ENCODE measurements at places on chromosomes 16 and 17.

GRCh38 chr16:83742124-83742899 is 65.5 kb upstream of the HSBP1 start:
- no peak for DNase-seq

DNA sequence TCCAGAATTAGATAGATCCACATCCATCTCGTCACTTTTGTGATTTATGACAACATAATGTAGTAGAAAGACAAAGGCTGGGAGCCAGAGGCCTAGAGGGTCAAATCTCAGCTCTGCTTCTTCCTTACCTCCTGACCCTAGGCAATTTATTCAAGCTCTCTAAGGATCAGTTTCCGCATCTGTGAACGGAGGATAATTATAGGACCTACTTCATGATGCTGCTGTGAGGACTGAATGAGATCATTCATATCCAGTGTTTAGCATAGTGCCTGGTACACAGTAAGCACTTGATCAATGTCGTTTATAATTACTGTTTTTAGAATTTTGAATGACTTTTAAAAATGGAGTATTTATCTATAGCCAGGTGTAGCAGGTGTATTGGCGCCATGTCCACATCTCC is 128.4 kb downstream of the SHISA9 start:
- no peak for DNase-seq

DNA sequence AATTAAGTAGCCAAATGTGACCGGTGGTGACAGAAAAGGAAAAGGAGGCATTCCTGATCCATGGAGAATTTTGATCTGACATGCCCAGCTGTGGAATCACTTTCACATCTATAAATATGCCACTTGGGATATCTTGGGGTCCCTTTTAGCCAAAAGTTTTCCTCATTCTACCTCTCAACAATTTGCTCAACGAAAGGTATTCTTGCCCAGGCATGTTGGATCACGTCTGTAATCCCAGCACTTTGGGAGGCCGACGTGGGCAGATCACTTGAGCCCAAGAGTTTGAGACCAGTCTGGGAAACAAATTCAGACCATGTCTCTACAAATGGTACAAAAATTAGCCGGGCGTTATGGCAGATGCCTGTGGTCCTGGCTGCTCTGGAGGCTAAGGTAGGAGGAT is 24.3 kb downstream of the LITAF start:
- DNase-seq = no peak

GRCh38 chr16:75943705-75944514 is 217.6 kb upstream of the CPHXL start:
- DNase-seq = no peak

DNA sequence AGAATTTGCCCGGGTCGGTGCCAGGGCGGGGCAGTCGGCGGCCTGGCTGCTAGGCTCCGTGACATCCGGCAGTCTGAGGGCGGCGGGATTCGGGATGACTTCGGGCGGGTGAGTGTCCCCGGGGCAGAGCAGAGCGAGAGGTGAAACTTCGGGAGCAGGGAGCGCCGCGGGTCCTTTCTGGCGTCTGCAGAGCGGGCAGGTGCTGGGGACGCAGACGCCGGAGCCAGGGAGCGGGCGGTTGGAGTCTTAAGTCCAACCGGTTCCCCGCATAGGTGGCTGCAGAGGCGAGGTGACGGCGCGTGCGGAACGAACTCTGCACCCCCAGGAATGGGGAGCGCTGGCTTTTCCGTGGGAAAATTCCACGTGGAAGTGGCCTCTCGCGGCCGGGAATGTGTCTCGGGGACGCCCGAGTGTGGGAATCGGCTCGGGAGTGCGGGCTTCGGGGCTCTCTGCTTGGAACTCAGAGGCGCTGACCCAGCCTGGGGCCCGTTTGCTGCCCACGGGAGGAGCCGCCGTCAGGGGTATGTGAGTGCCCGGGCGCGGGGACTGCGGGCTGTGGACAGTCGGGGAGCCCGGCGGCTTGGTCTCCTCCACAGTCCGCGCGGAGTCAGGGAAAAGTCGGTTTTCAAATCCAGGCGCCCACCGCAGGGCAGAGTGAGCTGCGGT is at the start of gene B4GALNT2:
Gene B4GALNT2 (plus strand): TSS at position 71 of the 666 bp plus-strand sequence. CDS start 24 bp downstream, at position 95.
- peak; percentile 68 for DNase-seq

- no peak for DNase-seq
Observed at GRCh38 chr17:76466775-76467130, 650 bp upstream of the AANAT start.

DNA sequence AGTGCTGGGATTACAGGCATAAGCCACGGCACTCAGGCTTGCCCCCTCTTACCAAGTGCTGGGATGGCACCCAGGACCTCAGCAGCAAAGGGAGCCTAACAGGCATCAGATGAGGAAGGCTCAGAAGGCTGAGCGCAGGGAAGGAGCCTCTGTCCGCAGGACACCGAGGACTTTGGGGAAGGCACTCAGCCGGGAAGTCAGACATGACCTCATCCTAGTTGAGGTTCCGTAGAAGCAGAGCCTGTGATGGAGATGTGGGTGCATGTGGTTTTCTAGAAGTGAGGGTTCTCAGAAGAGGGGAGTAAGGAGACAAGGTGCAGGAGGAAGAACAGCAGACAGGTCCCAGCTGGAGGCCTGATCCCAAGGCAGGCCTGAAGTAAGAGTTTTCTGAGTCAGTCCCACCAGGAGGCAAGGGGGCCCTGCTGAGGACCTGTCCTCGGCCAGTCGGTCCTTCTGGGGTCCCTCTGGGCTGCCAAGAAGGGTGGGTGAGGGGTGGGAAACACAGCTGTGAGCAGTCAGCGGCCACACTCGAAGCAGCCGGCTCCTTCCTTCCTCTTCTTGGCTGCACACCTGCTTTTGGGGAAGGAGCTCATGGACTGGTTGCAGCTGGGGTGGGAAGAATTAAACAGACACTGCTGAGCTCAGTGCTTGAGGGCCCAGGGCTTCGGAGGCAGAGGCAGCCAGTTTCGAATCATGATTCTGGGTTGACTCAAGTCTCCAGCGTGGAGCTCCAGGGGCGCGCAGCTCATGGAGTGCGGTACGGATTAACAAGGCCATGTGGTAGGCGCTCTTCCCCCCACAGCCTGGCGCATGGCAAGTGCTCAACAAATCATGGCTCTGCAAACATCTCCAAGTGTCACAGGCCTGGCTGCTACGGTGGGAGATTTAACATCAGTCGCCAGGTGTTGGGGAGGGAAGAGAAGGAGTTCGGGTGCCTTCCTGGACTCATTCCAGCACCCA is 38.9 kb upstream of the SNN start:
- DNase-seq = no peak

GRCh38 chr17:49979748-49980479 is 10.9 kb downstream of the DLX4 start:
- no peak for DNase-seq

- DNase-seq = no peak
Observed at GRCh38 chr16:65271996-65272395, 150.1 kb upstream of the CDH11 start.

- DNase-seq = no peak
Observed at GRCh38 chr16:30992931-30993816, 8.2 kb downstream of the HSD3B7 start.

DNA sequence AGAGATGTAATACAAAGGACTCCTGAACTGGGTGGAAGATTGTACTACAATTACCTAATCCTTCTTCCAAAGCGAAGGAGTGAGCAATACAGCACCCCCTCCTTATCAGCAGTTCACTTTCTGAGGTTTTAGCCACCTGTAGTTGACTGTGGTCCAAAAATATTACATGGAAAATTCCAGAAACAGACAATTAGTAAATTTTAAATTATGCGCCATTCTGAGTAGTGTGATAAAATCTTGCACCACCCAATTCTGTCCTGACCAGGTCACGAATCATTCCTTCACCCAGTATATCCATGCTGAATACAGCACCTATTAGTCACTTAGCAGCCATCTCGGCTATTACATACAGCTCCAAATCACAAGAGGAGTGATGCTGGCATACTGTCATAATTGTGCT is 23.2 kb downstream of the VPS53 start:
- DNase-seq = no peak

DNA sequence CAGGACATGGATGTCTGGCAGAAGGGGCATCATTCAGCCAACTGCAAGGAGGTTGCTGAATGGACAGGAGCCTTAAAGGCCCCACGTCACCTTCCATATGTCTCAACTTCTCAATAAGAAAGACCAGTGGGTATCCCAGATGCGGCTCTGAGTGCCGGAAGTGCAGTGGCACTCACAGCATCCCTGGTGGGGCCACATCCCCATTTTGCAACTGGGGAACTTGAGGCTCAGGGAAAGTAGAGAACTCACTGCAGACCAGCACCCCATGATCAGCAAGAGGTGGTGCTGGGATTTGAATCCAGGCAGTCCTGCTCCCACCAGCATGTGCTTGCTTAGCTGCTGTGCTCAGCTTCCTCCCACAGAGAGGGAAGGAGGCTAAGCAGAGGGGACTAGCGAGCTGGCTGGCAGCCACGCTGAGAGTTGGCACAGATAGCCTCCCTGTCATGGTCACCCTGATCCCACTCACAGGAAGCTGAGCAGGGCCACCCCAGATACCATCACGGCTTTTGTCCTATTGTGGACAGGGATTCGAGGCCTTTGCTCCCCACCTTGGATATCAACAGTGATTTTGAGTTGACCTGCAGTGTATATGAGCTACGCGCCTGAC is 294.2 kb upstream of the FOXF1 start:
- peak; percentile 11 for DNase-seq

GRCh38 chr16:24667244-24667764 is 62.1 kb upstream of the TNRC6A start:
- DNase-seq = no peak

DNA sequence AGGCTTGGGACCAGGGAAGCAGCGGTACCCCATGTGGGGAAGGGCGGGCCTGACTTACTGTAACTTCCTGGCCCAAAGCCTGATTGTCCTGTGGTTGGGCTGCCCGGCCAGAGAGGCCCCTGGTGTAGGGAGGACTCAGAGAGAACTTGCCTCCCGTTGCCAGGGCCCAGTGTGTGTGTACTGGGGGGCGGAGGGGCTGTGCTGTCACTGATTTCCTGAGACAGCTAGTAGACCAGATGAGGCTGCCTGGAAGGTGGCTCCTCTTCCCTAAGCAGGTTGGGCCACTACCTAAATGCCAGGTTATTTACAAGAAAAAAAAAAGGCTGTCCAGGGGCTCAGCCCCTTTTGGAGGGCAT is 16.7 kb downstream of the SOCS3 start:
- no peak for DNase-seq

GRCh38 chr17:75549246-75550138 is 24.0 kb downstream of the LLGL2 start:
- peak; percentile 75 for DNase-seq

GRCh38 chr17:32523827-32524552 is 37.2 kb downstream of the CDK5R1 start:
- no peak for DNase-seq

GRCh38 chr17:36085765-36086164 is 4.2 kb downstream of the CCL3 start:
- DNase-seq = no peak

GRCh38 chr17:16443511-16444257 is 28.3 kb downstream of the TRPV2 start:
- peak; percentile 42 for DNase-seq

- DNase-seq = no peak
Observed at GRCh38 chr16:84605339-84605848, 12.5 kb downstream of the COTL1 start.

- DNase-seq = no peak
Observed at GRCh38 chr17:15744074-15744676, 12.1 kb downstream of the TBC1D26 start.

DNA sequence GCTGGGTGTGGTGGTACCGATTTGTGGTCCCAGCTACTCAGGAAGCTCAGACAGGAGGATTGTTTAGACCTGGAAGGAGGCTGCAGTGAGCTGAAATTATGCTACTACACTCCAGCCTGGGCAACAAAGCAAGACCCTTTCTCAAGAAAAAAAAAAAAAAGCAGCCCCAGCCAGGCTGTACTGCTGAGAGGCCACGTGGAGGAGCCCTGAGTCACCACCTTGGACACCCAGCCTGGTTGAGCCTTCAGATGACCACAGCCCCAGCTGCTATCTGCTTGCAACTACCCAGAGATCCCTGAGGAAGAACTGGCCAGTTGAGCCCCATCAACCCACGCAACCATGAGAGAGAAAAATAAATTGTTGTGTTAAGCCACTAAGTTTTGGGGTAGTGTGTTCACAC is 23.6 kb upstream of the GPRC5C start:
- DNase-seq = no peak

DNA sequence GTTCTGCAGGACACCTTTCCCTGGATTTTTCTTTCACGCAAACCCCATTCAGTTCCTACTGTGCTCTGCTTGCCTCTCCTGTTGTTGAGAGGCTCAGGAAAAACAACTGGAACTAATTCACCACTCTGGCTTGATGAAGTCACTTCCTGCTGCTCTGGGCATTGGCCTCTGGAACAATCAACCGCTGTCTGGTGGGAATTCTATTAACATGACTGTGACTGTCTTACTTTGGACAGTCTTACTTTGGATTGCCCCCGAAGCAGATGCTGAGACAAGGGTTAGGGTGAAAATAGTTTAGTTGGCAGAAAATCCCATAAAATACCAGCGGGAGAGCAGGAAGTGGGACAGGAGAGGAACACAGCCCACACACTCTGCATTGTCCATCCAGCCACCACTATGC is 90.0 kb upstream of the HSBP1 start:
- DNase-seq = no peak

DNA sequence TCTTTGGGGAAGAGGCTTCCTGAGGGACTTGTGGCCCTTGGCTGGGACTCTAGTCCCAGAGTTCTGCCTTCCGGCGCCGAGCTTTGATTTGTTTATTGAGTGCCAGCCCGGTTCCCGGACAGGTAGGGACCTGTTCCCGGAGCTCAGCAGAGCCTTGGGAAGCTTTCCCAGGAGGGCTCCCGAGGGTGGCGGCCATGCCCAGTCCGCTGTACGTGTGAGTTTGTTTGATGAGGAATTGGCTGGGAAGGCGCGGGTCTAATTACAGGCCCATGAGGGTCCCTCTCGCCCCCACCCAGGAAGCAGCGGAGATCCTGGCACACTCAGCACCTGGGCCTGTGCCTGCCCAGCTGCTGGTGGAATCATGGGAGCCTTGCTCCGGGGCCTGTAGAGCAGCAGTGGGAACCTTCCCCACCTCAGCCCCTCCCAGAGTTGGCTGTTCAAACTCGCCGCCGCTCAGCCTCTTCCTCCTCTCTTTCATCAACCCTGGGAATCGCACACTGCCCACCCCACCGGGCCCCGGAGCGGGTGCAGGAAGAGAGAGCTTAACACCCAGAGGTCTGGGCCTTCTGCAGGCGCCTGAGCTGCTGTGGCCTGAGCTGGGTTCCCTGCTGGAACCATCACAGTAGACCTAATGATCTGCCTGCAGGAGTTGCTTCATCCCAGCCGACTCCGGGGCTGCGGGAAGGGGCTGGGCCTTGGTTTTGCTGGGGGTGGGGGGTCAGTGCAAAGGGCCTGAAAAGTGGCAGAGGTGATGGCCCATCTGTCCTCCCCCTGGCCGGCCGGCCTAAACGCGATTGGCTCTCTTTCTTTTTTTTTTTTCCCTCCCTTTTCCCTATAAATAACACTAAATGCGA is 313.7 kb downstream of the SEC14L1 start:
- DNase-seq = no peak
